Endodermal cell (in vitro differentiated cells): ENCODE measurements at places on chromosomes 16 and 17. TPM values are rescaled to one million over a fixed set of nuclear protein-coding genes. Genes with fewer than 3 reads are reported as not detected.

GRCh38 chr17:1312261-1312870 is 32.9 kb downstream of the TRARG1 start:
- no peaks in the 10 kb centered on the region for H3K36me3 ChIP-seq
- H3K4me3 ChIP-seq: no peak overlapping the region
- H3K27me3 ChIP-seq: peaks cover 21% of the 10 kb centered on the region
- no peak overlapping the region for H3K27ac ChIP-seq

GRCh38 chr17:46782250-46782953 is 36.1 kb downstream of the WNT3 start:
- peaks cover 12% of the 10 kb centered on the region for H3K4me1 ChIP-seq
- H3K27me3 ChIP-seq: no peaks in the 10 kb centered on the region
- peak; percentile 87 for DNase-seq
- H3K27ac ChIP-seq: no peak overlapping the region
- H3K36me3 ChIP-seq: no peaks in the 10 kb centered on the region

- no peak overlapping the region for H3K27ac ChIP-seq
- peaks cover 15% of the 10 kb centered on the region for H3K36me3 ChIP-seq
- H3K27me3 ChIP-seq: no peaks in the 10 kb centered on the region
- no peak for DNase-seq
- H3K4me1 ChIP-seq: no peaks in the 10 kb centered on the region
Measured at GRCh38 chr17:42607769-42608168, 1.4 kb downstream of the RETREG3 start.

GRCh38 chr16:27427538-27427937 is 25.6 kb downstream of the IL21R start:
- DNase-seq: no peak
- no peaks in the 10 kb centered on the region for H3K27me3 ChIP-seq

DNA sequence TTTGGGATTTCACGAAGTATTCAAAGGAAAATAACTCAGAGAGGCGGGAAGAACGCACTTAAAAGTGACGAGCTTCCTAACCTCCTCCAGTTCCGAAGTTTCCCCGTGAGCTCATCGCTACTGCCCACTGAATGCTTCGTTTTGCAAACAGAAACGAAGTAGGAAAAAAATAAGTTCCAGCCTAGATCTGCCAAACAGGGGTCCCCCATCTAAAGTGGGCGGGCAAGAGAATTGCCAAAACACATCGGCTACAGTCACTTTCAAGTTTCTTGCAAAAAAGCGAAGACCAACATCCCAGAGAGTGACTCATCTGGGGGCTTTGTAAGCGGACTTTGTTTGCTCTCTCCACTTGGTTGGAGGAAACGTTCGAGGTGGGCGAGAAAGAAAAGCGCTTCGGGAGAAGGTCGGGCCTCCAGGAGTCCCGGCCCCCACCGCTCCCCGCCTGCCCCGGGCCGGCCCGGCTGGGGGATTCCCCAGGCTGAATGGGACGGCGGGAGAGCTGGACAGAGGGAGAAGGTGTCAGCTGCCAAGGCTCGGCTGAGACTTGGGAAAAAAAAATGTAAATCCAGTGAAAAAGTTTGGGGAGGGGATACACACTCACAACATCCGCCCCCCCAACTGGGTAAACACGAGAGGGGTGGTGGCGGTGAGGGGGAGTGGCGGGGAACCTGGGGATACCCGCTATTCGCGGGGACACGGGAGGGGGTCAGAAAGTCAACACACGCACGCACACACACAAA is 1.0 kb downstream of the VEZF1 start:
- peaks cover 18% of the 10 kb centered on the region for H3K4me1 ChIP-seq
- peak; percentile 85 for DNase-seq
- H3K27me3 ChIP-seq: no peaks in the 10 kb centered on the region
- peak overlapping the region; percentile 97 for H3K4me3 ChIP-seq

DNA sequence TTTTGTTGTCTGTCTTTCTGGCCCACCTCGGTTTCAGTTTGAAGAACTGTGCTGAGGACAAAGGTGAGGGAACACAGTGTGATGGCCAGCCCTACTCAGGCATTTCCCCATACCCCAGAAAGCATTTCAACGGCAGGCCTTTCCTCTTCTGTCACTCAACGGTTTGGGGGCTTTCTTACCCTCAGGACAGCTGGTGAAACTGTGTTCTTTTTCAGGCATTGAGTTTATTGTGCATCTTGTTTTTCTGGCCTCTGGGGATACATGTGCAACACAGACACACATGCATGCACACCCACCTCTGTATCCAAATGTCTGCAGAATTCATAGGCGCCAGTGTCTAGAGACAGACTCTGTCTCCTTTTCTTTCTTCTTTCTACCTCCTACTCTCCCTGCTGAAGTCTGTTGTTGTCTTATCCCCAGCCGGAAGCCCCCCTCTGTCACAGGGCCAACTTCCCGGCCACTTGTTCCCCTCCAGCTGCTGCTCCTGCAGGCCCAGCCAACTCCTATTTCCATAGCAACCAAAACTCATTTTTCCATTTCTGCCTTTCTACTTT is 17.0 kb downstream of the CHD9 start:
- no peaks in the 10 kb centered on the region for H3K4me1 ChIP-seq
- no peaks in the 10 kb centered on the region for H3K27me3 ChIP-seq
- DNase-seq: no peak
- H3K36me3 ChIP-seq: peaks cover 21% of the 10 kb centered on the region

DNA sequence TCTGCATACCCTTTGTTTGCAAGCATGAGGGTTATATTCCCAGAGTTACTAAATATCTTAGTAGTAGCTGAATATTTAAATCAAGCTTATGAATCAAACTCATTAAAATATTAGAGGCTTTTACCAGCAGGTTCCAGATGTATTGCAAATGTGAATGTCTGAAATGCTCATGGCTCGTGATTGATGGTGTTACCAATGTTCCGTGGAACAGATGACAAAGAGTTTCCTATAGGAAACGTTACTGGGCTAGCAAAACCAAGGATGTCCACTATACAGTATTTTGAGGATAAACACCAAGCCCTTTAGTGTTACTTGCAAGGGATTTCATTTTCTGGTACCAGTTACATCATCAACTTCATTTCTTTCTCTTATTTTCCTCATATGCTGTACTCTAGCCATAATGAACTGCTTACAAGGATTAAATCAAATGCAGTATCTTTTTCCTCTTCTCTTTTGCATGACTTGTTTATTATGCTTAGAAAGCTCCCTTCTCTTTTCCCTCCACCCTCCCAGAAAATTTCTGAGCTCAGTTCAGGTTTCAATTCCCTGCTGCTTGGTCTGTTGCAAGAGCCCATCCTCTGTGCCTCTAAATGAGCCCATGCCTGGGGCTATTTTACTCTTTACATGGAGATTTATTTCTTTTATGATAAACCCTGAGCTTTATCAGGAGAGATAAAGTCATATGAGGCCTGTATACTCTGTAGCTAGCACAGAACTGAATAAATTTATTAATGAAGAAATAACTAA is 1537.1 kb upstream of the GOT2 start:
- no peaks in the 10 kb centered on the region for H3K27me3 ChIP-seq
- peaks cover 4% of the 10 kb centered on the region for H3K4me1 ChIP-seq
- peak overlapping the region; percentile 14 for H3K27ac ChIP-seq
- DNase-seq: no peak
- H3K4me3 ChIP-seq: no peak overlapping the region

DNA sequence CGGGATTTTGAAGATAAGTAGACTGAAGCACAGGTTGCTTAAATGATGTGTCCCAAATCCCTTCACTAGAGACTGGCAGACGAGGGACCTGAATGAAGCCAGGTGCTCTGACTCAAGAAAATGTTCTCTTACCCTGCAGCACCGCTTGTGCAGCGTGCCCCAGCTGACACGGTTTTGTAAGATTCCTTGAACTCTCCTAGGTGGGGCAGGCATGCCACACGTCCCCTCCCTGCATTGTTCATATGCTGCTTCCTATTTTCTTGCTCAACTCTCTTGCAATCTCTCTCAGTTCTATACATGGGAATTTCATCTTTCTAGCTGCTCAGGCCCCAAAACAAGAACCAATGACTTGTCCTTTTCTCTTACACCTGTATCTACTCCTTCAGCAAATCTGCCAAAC is 22.1 kb upstream of the HNF1B start:
- DNase-seq: no peak
- H3K27ac ChIP-seq: no peak overlapping the region
- no peak overlapping the region for H3K4me3 ChIP-seq
- no peaks in the 10 kb centered on the region for H3K36me3 ChIP-seq

DNA sequence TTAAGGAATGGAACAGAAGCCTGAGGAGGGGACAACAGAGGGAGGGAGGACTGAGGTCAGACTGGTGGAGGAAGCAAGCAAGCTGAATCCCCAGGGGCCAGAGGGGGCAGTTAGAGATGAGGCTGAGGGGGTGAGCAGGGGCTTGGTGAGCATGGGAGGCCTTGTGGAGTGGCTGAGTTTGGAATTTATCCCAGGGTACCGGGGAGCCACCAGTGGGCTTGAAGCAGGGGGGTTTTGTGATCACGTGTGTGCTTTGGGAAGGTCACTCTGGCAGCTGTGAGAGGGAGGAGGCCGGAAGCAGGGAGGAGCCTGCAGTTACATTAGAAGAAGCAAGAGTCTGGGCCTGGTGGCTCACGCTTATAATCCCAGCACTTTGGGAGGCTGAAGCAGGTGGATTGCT is 9.8 kb upstream of the CTCF start:
- no peak for DNase-seq
- H3K4me3 ChIP-seq: no peak overlapping the region
- peak overlapping the region; percentile 44 for H3K27ac ChIP-seq
- H3K4me1 ChIP-seq: no peaks in the 10 kb centered on the region

DNA sequence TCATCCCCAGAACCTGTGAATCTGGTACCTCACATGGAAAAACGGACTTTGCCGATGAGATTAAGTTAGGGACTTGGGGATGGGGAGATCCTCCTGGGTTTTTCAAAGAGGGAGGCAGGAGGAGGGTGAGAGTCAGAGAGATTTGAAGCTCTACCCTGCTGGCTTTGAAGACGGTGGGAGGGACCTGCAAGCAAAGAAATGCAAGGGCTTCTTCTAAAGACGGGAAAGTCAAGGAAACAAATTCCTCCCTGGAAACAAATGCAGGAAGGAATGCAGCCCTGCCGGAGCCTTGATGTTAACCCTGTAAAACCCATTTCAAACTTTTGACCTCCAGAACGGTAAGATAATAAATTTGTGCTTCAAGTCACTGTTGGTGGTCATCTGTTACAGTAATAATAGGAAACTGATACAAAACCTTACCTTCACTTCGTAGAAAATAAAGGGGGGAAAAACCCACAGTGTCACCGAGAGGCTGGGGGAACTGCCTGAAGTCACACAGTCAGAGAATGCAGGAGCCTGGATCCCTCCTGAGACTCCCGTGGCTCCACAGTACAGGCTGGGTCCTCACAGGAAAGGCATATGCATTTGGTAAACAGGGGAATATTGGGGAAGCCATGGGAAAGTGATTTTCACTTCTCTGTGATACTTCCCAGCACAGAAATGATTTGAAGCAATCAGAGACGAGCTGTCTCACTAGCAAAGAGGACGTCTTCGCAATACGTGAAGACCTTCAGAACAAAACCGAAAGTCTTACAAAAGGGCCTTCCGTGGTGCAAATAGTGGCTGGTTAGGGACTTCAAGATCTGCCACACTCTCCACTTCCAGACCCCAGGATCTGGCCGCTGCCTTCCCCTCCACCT is 58.9 kb upstream of the CLEC3A start:
- no peaks in the 10 kb centered on the region for H3K36me3 ChIP-seq
- no peak overlapping the region for H3K27ac ChIP-seq
- H3K4me3 ChIP-seq: no peak overlapping the region
- peaks cover 10% of the 10 kb centered on the region for H3K4me1 ChIP-seq
- peak; percentile 89 for DNase-seq
- no peaks in the 10 kb centered on the region for H3K27me3 ChIP-seq

The PLLP gene
- total RNA-seq: 5.9 and 6.5 TPM in 2 replicates

The ALDH3A1 gene
- 0.42 to 0.78 TPM (median 0.42 TPM) in 3 replicates for total RNA-seq
